ENCODE measurements at places on chromosomes 3 and 15.

- DNase-seq = no peak
Observed at GRCh38 chr15:33094336-33094735, 100.2 kb downstream of the FMN1 start.

DNA sequence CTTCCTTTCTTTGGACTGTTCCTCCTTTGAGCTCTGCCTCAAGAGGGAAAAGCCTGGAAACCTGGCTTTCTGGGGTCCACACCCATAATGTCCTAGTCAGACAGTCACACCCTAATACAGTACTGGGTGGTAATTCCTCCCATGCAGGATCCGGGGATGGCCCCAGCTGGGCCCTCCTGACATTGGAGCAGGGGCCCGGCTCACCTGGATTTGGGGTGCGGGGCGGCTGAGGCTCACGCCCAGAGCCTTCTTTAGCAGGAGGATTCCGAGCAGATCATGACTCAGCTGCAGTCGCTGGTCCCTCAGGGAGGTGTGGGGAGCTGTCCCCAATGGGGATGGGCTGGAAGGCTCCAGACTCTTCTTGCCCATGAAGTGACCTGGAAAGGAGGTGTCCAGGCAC is 1.0 kb downstream of the NMB start:
- no peak for DNase-seq

- no peak for DNase-seq
Observed at GRCh38 chr3:15610082-15610759, 8.7 kb downstream of the BTD start.

DNA sequence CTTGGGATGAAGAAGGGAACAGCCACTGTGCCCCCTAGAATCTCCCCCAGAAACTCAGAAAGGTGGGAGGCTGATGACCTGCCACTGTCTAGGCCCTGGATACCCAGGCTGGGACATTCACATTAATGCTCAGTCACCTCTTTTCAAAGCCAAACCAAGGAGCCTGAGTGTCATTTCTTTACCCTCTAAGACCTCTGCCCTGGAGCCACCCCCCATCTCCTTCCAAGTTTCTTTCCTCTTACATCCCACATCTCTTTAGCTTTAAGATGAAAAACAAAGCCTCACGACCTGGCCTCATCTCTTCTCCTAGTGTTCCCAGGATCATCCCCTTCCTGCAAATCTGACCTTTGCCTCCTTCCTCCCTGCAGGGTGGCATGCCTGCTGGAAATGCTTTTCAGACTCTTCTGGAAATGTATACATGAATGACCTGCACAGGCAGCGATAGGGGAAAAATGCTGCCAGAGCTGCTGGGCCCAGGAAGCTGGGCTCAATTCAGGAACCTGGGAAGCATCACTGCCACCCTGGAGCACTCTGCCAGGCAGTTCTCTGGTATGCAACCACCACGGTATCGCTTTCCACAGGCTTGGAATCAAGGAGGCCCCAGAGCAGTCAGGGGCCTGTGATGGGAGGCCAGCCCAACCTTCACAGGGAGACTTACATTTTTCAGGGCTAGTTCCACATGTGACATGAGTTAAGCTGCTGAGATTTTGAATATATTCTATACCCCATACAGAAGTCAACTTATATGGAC is 67.6 kb downstream of the DAPK2 start:
- DNase-seq = no peak

DNA sequence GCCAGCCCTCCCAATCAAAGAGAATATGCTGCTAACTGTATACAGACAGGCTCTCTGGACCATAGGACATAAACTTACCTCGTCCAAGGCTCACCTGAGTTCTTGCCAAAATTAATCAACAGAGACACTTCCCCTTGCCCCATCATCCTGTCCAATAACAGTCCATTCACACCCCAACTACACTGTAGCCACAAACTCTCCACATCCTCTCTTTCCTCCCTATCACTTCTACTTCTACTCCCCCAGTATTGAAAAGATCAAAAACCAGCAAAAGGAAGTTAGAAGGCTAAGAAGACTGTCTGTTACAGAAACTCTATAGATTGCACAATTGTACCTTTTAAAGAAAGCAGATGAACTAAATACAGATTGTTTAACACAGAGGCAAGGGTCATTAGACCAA is 133.5 kb upstream of the STT3B start:
- no peak for DNase-seq

DNA sequence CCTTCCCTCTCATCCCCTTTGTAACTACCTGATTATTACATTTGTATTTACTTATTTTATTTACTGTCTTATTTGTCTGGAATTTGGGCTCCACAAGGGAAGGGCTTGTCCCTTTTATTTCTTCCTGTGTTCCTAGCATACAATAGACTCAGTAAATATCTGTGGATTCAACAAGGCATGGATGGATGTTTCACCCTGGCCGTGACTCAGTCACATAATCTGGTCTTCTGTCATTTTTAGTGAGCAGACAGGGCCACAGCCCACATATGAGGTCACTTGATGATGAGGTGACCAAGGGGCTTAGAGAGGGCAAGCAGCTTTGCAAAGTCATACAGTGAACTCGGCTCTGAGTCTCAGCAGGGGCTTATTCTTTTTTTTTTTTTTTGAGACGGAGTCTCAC is 7.8 kb upstream of the DAG1 start:
- DNase-seq = no peak

DNA sequence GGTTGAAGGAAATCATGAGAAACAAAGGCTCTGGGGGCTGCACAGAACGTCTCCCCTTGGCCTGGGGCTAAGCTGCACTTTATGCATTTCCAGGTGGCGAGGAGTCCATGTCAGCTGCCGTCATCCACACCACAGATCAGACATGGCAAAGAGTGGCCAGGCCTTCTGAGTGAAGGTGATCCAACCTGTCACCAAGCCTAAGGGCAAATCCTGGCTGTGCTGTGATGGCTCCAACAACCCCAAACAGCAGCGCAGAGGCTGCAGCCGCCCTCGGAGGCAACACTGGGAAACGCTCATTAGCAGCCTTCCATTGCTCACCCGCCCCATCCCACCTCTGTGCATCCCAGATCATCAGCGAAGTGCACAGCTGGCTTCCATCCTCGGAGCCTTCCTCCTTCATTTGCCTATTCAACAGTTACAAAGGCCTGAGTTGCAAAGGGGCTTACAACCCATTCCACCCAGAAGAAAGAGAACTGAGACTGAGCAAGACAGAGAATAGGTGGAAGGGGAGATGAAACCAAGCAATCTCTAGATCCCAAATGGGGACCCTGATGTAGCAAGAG is 55.7 kb downstream of the SRGAP3 start:
- no peak for DNase-seq

DNA sequence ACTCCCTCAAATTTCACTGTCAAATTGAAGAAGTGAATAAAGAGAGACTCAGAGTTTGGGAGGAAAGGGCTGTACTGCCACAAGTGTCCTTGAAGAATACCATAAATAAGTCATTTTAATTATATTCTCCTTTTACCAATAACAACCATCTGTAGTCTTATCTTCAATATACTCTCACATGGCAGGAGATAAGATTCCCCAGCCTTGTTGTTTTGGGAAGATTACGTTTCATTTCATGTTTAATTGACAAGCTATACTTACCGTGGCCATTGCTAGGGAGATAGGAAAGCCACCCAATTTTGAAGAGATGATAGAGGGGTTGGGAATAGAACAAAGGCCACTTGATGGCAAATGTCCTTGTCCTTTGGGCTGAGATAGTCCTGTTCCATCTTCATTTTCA is 2.3 kb downstream of the MINDY4B start:
- no peak for DNase-seq

GRCh38 chr3:135325726-135326235 is 530.7 kb downstream of the EPHB1 start:
- DNase-seq = no peak

DNA sequence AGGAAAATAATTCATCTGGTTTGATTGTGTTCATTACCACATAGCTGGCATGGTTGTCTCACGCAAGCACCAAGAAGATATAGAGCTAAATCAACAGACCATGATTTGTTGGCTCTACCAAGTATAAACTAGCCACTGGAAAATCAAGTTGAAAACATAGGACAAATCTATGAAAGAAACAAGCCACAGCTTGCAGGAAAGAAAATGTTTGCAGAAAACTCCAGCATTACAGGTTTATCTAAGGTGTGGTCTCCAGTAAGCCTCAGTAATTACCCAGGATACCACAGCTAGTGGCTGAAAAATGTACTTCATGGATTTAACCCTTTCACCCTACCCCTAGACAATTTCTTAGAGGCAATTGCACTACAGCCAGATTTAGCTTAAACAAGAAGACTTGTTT is 340.6 kb downstream of the SOX2 start:
- DNase-seq = no peak

GRCh38 chr15:68380456-68380855 is 51.5 kb downstream of the ITGA11 start:
- no peak for DNase-seq

DNA sequence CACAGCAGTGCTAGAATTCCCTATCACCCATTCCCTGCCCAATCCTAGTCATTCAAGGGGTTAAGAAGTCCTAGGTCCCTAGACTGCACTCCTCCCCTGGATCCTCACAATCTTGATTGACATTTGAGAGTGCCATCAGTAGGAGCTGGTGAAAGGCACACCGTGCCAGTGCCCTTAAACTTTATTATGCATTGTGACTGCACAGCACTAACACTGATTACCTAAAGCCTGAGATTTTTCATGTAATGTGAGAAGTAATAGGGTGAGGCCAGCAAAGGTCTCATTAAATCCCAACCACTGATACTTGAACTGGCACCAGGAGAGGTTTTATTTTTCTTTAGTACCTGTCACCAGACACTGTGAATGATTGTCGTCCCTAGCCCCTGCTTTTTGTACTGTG is 16.3 kb downstream of the GXYLT2 start:
- no peak for DNase-seq

- no peak for DNase-seq
Observed at GRCh38 chr15:77991029-77991406, 86.5 kb downstream of the TBC1D2B start.

- DNase-seq = no peak
Observed at GRCh38 chr15:76285241-76285825, 25.9 kb downstream of the ETFA start.

DNA sequence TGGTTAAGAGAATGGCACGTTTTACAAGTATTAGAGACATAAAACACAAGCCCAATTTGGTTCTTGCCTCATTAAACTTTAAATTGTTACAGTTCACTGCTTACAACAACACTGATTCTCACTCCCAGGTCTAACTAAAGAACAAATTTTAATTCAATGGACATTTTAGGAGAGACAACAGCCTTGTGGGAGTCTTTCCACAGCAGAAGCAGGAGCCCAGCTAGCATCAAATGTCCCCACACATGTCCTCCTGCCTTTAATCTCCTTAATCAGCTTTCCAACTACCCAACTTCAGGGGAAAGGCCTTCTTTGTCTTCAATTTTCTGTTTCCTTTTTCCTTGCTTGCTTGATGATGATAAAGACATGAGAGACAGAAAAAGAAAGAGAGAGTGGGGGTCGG is 287.8 kb upstream of the WNT5A start:
- DNase-seq = no peak

GRCh38 chr3:59163953-59164352 is 114.1 kb upstream of the CFAP20DC start:
- no peak for DNase-seq

GRCh38 chr3:128349963-128350599 is 116.6 kb downstream of the DNAJB8 start:
- no peak for DNase-seq

DNA sequence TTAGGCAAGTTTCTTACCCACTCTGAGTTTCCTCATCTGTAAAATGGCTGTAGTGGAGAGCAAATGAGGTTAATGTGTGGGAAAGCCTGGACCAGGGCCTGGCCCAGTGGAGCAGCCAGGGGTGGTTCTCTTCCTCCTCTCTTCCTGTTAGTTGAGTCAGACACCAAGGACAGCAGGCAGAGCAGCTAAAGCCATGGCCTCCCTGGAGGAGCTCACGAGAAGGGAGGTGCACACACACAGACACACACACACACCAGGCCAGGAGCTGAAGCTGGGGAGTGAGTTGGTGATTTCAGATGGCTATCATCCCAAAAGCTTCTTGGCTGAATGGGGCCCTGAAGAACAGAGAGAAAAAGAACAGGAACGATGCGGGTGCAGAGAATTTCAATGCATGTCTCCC is 33.2 kb upstream of the TSPAN3 start:
- DNase-seq = no peak

GRCh38 chr3:187677604-187678003 is 7.4 kb upstream of the SST start:
- DNase-seq = no peak

GRCh38 chr15:72162569-72162968 is 35.0 kb downstream of the GRAMD2A start:
- no peak for DNase-seq

DNA sequence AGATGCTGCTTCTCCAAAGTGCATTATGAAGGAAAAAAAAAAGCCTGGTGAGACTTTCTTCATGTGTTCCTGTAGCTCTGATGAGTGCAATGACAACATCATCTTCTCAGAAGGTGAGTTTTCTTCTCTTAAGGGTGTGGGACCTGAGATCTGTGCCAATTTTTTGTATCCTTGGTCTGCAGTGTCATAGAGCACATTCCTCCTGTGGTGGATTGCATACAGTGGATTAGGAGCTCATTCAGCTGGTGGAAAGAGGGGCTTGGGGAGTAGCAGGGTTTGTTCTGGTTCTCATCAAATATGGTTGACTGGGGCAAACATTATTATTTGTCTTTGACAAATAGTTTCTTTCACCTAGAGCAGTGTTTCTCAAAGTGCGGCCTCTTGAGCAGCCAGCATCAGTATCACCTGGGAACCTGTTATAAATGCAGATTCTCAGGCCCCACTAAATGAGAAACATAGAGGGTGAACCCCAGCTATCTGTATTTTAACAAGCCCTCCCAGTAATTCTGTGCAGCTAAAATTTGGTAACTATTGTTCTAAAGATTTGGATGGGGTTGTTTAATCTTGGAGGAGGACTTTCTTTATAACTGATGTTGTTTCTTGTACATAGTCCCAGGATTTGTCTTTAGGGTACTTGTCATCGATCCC is 44.1 kb downstream of the TGFBR2 start:
- DNase-seq = no peak

GRCh38 chr3:173255555-173255954 is 114.5 kb upstream of the SPATA16 start:
- no peak for DNase-seq

DNA sequence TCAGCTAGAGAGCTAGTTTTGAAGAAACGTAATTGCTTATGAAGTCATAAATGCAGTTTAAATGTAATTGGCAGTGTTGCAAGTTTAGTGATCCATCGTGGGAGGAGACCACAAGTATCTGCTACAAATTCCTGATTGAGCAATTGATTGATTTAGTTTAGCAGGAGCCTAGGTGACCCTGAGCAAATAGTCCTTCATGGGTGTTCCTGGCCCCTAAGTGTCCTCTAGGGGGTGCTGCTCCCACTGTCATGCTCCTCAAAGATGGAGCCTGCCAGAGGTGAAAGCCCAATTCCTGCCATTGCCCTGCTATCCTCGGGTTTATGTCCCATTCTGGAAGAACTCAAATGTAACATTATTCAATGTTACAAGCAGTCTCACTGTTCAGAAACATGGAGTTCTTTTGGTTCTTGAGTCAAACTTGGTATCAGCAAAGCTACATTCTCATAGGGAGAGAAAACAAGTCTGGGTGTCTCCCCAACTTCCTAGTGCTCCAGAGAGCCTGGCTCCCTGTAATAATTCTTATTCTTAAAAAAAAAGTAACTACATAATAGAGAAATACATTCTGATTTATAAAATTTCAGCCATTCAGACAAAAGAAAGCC is 29.8 kb upstream of the SENP5 start:
- peak; percentile 41 for DNase-seq

- DNase-seq = no peak
Observed at GRCh38 chr15:35529784-35530183, 16.2 kb downstream of the DPH6 start.

GRCh38 chr3:106794442-106794841 is 582.8 kb upstream of the CCDC54 start:
- DNase-seq = no peak
